ENCODE measurements at places on chromosomes 6 and 20.

- no peak for DNase-seq
Measured at GRCh38 chr20:50395251-50395729, 114.9 kb upstream of the PTPN1 start.

DNA sequence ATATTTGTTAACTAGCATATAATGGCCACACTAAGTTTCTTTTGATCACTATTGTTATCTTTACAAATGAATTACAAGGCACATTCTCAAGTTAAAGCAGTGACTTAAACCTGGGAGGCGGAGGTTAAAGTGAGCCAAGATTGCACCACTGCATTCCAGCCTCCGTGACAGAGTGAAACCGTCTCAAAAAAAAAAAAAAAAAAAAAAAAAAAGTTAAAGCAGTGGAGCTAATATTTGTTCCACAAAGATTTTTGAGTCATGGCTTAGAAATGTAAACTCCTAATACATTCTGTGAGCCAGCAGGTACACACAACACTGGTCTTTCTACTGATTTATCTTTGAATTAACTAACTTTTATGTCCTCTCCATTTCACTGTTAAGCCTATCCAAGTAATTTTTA, 221.7 kb upstream of the HTR1E start:
- DNase-seq = no peak

DNA sequence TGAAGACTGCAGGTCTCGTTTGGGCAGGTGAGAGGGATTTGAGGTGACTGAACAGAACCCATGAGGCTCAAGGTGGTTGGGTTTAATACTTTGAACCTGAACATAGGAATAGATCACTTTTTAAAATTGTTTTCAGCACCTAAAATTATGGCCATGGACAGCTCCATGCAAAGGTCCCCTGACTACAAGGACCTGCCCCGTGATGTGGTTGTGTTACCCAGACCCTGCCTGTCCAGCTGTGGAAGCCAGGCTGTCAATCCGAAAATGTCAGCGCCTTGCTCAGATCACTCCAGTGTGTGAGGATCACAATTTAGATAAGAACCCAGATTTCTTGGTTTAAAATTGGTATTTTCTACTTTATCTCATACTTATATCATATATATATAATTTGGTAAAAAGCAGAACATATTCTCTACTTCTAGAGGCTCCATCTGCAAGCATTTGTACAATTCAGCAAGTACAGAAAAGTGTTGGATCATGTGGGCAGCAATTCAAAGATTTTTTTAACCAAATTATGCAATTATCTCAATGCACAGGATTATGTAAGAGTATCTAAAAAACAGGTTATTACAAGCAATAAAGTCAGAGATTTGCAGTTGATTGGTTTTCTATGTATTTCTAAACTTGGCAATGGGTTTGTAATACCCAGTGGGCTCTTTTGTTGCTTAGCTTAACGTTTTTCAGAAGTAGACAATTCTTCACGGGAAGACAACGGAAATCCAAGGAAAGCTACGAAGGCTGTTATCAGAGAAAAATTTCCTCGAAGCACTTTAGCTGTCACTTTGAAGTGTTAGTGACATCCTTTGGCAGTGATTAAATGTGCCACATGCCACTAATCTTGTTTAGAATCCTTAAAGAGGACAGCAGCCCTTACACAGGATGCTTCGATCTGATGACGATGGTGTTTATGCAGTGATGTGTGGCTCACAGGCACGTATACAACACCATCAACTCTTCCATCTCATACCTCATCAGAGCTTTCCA, 24.1 kb upstream of the RPS6KA2 start:
- DNase-seq = no peak

DNA sequence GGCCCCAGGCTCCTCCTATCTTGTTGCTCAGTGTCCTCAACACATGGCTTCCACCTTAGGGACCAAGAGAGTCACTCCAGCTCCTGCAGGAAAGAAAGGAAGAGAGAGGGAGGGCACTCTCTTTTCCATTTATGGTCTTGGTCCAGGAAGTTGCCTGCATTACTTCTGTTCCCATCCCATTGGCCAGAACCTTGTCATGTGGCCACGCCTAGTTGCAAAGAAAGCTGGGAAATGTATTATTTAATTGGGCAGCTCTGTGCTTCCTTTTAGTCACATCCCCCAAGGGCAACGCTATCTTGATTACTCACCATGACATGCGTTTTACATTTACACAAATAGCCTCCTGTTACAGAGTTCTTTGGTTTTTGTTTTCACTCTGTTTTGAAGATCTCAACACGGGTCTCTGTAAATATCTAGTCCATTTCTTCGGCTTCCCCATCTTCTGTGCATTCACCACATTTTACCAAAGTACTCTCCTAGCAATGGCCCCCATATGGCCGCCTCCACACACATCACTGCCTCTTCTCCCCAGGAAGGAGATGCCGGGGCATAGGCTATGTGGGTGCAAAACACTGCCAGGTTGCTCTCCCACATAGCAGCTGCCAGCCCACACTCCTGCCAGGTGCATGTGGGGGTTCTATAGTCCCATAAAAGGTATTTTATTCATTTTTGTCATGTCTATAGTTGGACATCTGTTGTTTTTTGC, 35.7 kb upstream of the ZMYND8 start:
- DNase-seq = peak; percentile 99

GRCh38 chr6:39225946-39226437, 3.3 kb downstream of the KCNK5 start:
- no peak for DNase-seq

GRCh38 chr6:167475947-167476346, 151.1 kb downstream of the TTLL2 start:
- no peak for DNase-seq

DNA sequence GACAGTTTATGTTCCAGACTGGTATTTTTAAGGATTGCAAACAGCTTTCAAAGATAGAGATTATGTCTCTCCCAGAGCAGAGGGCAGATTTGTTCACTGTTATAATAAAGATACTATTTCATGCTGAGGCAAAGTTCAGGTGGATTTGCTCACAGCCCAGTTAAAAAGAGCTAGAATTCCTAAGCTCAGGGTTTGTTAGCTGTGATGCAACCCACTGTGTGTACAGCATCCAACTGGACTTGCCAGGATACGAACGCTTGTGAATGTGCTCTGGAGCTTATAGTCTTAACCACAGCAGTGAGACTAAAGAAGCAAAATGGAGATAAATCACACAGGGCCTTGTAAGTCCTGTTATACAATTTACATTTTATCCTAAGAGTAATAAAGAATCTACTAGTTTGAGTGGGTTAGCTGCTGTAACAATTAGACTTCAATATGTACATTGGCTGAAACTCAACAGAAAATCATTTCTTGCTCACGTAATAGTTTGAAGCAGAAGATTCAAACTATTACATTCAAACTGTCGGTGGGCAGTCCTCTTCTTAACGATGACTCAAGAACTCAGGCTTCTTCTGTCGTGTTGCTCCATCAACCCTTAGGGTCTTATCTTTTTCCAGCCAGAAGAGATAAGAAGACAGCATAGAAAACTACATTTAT, 204.0 kb upstream of the PLN start:
- no peak for DNase-seq

DNA sequence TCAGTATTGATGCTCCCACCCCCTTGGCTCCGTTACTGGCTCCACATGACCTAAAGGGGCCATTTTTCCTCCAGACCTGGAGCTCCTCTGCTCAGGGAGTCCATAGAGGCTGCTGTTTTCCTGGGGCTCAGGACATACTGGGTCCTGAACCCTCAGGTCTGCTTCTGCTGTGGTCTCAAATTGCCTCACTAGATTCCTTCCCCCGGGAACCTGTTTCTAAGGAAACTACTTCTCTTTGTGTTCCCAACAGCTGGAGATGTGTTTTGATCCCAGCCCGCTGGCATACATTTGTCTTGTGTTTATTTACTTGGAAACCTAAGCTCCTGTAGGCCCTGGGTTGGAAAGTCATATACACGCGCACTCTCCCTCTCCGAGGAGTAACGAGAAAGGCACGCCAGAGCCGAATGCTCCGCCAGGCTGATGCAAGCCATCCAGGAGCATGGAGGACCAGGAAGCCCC, 222.8 kb downstream of the UST start:
- no peak for DNase-seq

DNA sequence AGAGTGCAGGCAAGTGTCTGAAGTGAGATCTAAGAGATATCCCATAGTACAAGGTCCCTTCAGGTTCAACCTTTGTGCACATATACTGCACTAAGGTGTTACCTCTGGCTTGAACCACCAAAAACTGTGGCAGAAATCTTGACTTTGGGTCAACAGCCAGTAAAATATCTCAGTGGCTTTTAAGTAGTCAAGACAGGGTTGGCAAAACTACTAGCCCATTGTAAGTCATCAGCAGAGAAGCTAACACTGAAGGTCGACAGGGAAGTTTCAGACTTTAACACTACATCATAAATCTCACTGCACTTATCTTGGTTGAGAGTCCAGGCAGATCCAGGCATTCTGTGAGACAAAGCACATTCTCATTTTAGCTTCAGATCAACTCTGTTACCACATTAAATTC, 1684.7 kb downstream of the HACE1 start:
- DNase-seq = no peak

DNA sequence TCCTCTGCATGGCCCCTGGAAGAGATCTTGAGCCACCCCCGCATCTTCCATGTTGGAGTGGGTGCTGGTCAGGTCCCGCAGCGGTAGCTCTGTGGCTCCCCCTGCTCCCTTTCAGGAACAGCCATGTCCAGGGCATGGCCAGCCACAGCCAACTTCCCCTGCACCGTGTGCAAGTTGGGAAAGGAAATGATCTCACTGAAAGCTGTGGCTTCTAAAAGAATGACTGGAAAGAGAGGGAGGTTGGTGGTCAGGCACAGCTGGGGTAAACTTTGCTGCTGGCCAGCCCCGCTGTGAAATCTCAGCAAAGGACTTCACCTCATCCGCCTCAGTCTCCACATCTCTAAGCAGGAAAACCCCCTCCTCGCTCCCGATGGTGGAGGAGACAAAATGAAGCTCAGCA, 153.6 kb upstream of the CST7 start:
- no peak for DNase-seq

DNA sequence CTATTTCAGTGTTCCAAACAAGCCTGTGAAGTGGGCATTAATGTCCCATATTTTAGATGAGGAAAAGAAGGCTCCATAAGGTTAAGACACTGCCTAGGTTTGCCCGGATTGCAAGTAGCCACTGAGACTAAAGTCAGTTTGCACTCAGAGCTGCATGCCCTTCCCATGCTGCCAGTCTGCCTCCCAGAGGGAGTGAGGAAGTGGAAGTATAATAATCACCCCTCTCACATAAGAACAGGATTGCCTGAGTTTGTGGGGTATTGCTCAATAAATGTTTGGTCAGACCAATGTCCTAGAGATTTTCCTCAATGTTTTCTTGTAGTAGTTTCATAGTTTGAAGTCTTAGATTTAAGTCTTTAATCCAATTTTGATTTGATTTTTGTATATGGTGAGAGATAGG, 43.9 kb upstream of the CLIC5 start:
- no peak for DNase-seq

DNA sequence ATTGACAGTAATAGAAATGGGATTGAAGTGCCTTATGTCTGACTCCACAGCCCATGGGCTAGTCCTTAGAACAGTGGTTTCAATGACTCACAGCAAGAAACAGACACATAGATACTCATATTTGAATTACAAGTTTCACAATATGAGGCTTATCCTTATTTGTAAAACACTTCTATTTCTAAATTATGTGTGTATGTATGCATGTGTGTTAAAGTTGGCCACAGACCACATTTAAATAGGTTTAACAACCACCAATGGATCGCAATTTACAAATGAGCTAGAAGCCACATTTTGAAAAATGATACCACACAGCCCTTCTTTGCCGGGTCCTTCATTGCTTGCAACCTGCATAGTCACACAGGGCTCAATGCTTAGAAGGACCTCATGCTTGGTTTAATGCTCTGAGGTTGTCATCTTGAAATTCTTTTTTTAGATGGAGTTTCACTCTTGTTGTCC, 157.8 kb upstream of the PREP start:
- DNase-seq = no peak

DNA sequence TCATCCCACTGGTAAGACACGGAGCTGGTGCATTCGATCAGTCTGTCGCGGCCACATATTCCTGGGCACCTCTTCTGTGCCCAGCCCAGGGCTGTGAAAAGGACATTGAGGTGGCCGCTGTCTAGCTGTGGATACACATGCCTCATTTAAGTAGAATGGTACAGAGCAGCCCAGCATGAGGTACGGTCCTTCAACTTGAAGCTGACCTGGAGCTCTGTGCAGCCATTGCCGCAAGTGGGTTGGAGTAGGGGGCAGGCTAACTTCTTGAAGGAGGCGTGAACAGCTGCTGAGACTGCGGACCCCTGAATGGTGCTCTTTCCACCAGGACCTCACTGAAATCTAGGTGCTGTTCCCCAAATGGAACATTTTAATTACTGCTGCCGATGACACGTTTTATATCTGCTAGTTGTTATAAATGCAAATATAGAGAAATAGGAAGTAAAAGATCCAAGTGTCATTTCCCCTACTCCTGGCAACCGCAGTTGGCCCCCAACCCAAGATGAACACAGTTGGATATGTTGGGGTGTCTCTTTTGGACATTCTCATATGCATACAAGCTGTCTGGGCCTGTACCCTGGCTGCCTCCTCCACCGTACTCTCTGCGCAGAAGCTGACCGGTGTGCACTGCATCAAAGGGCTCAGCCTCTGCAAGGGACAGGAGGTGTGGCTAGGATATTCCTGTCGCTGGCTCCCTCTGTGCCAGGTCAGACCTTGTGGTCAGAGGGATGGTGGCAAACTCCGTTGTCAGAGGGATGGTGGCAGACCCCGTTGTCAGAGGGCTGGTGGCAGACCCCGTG, 86.1 kb downstream of the CDC5L start:
- DNase-seq = no peak

DNA sequence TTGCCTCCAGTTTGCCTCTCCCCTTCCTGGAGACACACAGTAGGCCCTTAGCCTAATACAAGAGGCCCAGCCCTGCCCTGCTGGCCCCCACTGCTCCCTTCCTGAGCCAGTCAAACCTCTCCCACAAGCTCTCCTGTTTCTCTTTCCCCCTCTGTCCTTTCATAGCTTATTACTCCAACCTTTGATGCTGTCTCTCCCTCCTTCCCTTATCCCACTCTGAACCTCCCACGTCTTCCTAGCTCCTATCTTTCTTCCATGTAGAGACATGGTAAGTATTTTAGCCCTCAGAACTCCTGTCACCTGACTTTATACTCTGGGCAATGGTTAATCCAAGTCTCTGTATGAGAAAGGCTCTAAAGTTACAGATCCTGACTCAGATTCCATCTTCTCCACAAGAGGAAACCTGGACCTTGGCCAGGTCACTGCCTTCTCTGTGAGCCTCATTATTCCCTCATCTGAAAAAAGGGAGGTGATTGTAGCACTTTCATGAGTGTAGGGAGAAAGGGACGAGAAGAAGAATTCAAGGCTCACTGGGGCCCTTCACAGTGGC, 6.7 kb downstream of the TGIF2 start:
- no peak for DNase-seq

DNA sequence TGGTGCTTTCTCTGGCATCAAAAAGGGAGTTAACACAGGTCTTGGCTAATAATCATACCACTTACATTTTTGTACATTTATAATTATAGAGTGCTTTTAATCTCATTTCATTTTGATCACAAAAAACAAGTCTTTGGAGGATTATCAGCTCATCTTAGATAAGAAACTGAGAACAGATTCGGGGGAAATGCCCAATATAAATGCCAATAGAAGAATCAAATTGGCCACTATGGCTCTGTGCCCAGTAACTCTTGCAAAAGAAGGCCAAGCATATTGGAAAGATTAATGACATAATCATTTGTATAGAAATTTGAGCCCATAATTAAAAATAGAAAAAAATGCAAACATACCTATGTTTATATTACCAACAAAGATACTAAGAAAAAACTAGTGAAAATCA, 42.5 kb downstream of the IPCEF1 start:
- no peak for DNase-seq

Data from HFF-Myc (cell line).